ENCODE measurements at places on chromosomes 11 and 22.

DNA sequence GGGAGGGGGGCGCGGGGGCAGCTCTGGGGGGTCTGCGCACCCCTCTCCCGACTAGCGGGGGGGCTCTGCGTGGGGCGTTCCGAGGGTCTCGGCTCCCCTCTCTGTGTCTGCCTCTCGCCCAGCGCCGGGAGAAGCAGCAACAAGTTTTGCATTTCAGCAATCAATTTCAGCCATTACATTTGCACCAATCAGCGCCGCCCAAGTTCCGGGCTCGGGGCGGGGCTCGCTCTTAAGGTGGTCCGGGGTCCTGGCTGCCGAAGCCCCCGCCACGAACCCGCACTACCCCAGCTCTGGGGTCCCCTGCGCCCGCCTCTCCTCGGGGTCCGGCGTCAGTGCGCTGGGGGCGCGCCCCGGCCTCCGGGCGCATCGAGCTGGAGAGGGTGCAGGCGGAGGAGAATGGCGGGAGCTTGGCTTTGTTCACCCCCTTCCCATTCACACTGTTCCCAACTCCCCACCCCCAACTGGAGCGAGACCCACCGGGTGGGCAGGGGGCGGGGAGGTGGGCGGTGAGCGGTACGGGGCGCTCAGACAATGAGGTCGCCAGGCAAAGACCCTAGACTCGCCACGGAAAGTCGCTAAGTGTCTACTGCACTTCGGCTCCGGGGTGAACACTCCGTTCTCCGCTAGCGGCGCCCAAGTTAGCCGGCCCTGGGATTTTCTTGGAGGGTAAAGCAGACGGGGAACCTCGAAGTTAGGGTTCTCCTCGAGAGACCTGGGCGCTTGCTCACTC is at the start of gene MN1:
MN1 (minus strand) TSS at position 141 of the 730 bp plus-strand sequence. CDS start 1,213 bp downstream, outside the sequence.
- DNase-seq: no peak

- no peak for DNase-seq
Observed at GRCh38 chr22:19876941-19877625, 22.4 kb upstream of the GNB1L start.

DNA sequence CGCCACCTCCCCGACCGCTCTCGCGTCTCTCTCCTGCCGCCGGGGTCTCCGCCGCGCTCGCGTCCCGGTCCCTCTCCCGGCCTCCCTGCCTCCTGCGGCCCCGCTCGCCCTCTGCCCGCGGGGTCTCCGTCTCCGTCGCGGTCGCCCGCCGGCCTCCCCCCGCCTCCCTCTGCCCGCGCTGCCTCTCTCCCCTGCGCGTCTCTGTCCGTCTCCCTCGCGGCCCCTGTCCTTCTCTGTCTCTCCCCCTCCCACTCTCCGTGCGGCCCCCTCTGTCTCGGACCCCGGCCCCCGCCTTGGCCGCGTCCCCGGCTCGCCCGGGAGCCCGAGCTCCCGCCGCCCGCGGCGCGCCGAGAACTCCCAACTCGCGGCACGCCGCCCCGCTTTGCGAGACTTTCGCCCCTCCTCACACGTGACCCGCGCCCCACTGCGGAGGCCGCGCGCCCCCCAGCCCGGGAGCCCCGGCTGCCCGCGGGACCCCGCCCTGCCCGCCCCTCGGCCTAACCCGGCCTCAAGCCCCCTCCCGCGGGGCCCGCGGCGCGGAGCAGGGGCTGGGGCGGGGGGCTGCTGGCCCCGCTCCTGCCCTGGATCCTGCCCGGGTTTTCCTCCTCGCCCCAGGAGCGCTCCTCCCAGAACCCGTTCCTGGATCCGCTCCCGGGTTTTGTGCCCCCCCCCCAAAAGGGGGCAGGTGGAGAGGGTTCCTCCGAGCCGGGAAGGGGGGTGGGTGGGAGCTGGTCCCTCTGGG is 702 bp upstream of the KCNJ4 start:
- no peak for DNase-seq

DNA sequence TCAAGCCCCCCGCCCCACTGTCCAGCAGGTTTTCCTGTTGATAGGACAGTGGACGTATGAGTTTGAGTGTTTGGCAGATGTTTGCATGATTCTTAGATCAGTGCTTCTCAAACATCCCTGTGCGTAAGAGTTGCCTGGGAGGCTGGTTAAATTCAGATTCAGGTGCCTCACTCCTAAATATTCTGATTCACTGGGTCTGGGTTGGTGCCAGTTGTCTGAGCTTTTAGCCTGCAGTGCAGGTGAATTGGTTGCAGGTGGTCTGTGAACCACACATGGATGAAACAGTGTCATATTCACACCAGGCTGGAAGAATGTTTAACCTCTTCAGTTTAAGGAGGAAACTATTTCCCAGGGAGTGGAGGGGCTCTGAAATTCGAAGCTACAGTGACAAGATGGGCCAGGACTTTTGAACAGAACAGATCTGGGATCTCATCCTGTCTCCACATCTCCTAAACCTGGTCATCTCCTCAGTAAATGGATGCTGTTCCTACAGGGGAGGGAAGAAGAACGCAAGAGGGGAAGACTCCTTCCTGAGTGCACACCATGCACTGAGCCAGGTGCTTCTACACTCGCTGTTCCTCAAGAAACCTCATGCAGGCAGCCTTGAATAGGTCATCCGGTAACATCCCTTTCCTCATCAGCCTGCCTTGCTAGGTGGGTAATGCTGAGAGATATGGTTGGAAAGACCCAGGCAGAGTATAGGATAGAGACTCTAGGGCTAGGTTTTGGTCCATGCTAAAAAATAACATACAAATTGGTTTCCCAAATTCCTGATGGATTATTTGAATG is 47.8 kb downstream of the TEAD1 start:
- no peak for DNase-seq

DNA sequence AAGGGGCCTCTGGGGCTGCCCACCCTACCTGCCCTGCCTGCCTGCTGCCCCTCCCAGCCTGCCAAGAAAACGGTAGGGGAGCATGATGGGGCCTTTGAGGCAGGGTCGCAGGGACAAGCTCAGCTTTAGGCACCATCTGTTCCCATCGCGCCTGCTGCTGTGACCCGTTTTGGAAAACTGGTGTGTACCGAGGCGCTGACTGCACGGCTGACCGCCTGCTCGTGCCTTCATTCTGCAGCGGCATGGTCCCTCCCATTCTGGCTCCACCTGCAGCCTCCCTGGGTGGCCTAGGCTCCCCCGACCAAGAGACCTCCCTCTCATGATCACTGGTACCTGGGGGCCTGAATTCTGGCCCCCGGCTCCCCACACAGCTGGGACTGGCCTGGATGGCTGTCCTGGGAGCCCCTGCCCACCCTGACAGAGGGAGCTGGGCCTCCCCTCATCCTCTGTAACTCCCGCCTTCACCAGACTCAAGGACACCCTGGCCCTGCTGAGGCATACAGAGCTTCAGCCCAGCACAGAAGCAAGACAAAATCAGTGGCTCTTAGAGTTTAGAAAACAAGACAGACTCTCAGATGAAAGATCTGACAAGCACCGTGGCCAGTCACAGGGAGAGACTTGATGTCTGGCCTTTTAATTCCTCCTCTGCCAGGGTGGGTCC is 6.5 kb upstream of the MYRF start:
- DNase-seq: no peak

DNA sequence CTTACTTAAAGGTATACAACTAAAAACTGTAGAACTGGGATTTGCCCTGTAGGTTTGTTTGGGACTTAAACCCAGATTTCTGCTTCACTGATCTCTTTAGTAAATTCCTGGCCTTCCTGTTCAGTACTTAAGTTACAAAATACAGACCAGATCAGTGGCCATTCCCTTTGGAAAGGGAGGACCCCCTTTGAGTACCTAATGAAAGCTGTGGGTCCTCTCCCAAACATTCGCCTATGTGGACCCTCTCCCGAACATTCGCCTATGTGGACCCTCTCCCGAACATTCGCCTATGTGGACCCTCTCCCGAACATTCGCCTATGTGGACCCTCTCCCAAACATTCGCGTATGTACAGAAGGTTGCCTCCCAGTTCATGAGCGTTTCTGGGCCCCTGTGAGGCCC is 10.3 kb downstream of the L3MBTL2 start:
- no peak for DNase-seq

DNA sequence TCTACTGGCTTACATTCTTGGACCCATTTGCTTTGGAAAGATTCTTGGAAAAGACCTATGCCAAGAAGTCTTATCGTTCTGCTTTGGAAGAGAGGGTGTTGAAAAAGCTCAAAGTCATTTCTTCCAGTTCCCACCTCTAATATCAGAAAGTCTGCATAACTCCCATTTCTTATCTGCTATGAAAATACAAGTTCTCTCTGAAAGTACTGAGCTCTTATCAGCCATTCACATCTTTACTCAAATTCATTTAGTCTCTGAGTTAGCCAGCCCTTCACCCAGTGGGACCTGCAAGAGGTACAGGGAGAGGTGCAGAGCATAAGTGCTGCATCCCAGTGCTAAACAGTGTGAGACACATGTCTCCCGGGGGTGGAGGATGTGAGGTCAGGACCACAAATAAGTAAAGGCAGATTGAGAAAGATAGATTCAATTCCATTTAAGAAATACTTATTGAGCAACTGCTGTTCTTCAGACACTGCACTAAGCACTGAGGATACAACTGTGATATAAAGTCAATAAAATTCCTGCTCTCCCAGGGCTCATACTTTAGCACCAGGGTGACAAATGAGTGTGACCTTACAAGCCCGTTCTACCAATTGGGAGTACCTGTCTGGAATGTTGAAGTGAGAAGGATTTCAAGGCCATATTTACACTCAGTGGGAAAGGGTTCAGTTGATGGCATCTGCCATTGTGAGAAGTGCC is 76.7 kb downstream of the PISD start:
- DNase-seq: no peak

DNA sequence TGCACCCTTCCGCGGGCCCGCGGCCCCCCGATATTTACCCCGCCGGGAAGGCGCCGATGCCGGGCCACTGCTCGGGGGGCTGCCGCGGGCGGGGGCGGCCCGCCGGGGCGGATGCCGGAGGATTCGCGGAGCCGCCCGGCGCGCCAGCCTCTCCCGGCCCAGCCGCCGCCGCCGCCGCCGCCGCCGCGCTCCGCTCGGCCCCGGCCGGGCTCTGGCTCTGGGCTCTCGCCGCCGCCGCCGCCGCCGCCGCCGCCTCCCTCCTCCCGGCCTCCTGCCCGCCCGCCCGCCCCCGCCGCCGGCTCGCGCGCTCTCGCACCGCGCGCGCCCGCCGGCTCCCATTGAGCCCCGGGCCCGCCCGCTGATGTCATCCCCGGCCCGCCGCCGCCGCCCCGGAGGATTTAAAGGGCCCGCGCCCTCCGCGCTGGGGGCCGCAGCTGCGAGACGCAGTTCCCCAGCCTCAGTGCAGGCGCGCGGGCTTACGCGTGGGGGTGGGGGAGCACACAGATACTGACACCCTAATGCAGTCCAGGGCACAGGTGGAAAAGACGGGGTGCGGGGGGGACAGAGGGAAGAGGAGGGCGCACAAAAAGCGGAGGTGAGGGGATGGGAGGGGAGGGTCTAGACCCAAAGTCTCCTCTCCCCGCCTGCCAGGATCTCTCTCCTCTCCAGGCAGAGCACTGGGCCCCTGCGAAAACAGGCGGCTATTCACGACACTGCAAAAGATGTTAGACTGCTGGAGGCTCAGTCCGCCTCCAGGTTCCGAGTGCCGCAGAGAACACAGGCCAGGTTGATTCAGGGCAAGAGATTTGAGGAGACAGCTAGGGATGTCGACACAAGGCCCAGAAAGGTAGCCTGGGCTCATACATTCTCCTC is at the start of gene CSNK1E:
CSNK1E (minus strand) TSS at position 312 of the 873 bp plus-strand sequence. CDS start 3,276 bp downstream, outside the sequence.
- peak; percentile 51 for DNase-seq

- DNase-seq: no peak
Observed at GRCh38 chr11:78085972-78086371, 6.3 kb upstream of the NDUFC2 start.

GRCh38 chr11:120030411-120030810 is 107.5 kb downstream of the TRIM29 start:
- DNase-seq: no peak

GRCh38 chr11:122095681-122096262 is 20.2 kb downstream of the BLID start:
- no peak for DNase-seq

GRCh38 chr11:38300570-38300969 is 1702.5 kb upstream of the RAG2 start:
- no peak for DNase-seq

- no peak for DNase-seq
Observed at GRCh38 chr22:29277927-29278326, 9.9 kb downstream of the EWSR1 start.

- DNase-seq: no peak
Observed at GRCh38 chr11:11244470-11245080, 108.5 kb downstream of the CSNK2A3 start.

- DNase-seq: no peak
Observed at GRCh38 chr22:37139762-37140161, 10.0 kb downstream of the IL2RB start.

DNA sequence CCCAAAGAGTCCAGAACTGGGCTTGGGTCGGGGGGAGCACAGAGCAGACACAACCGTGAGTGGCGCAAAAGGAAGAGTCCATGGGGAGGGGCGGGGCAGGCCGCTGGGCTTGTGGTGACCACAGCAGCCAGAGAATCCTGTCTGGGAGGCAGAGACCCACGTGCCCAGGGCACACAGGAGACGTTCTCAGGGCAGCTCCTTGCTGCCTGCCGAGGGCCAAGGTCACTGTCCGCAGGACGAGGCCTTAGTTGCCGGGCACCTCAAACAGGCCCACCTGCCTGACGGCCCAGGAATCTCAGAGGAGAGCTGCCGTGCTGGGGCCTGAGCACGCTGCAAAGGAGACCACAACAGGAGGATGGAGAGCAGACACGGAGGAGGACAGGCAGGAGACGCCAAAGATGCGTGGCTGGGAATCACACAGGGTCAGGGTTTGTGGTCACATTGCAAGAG is 87.8 kb downstream of the MYEOV start:
- DNase-seq: no peak

- no peak for DNase-seq
Observed at GRCh38 chr22:22605074-22605404, 39.4 kb upstream of the GGTLC2 start.
